NCI-H774 (cell line): ENCODE measurements at places on chromosomes 1 and 21.

DNA sequence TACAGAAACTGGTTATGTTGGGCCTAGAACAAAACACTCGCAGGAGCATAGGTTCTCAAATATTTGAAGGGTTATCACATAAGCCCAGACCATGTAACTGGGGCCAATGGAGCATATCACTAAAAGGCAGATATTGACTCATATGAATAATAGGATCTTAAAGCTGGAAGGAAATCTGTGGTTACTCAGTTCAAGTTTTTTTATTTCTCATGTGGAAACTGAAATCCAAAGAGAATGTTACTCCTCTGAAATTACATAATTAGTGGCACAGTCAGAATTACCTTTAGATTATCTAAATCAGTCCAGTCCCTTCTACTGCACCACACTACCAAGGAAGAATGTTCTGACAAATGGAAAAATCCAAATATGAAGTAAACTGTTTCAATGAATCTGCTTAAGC, 12.0 kb downstream of the SLAMF8 start:
- DNase-seq = no peak

GRCh38 chr1:166145499-166145898, 21.3 kb downstream of the FAM78B start:
- DNase-seq = no peak

DNA sequence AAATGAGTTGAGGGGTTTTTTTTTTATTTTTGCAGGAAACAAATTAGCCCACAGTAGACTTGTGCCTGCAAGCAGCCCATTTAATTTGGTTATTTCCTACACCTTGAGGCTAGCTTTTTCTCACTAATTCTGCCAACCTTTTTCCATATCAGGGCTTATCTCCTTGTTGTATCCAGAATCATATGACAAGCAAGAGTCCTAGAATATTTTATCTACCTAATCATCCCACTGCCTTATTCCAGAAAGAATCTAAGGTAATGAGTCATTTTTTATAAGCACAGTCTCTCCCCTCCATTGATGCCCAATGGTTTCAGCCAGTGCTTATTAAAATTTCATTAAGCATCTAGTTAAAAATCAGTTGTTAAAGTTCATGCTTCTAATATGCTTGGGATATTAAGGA, 324.1 kb downstream of the BARHL2 start:
- no peak for DNase-seq

DNA sequence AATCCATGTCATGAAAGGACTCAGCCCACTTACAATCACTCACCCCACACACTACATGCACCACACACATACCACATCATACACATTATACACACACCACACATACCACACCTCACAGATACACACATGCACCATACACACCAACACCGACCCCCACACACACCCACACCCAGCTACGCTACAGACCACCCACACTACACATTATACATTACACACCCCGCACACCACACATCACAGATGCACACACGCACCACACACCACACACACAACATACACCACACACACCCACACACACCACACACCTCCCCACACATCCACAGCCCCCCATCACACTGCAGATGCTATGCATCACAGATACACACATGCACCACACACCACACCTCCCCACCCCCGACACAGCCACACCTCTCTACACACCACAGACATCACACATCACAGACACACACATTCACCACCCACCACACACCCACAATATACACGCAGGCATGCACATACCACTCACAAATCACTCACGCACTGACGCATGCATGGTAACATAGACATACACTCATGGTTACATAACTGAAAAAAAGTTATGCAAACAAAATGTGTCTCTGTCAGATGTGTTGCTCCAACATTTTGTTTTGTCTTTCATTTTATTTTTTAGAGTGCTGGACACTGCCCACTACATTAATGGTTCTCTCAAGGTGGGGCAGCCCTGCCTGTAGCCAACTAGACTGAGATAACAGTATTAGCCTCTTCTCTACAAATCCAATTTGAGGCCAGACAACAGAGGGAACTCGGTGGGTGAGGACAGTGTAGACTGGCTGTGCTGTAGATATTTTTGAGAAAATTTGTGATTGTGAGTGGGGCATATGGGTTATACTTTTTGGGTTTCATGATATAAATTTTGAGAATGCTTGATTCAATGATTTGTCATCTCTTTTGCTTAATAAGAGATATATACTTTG, 15.2 kb upstream of the PGBD2 start:
- no peak for DNase-seq

GRCh38 chr1:224133741-224134299, 19.9 kb downstream of the FBXO28 start:
- no peak for DNase-seq

DNA sequence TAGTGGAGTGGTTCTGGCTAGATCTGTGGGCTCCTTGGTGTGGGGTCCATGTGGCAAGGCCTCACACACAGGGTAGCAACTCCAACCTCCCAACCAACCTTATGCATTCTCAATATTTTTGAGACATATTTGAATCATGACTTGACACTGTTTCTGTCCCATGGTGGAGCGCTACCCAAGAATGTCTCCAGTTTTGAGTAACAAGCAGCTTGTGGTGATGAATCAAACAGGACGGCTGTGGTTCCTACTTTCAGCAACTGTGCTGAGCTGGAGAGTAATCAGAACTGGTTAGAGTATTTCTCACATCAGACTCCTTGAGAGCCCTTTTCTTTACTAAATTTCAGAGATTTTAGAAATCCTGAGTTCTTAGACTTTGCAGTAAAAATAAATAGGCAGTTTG, 3.1 kb downstream of the LCE3D start:
- DNase-seq = no peak

- DNase-seq = no peak
These were observed 31.9 kb downstream of the ITSN1 start for GRCh38 chr21:33674226-33674625.

- DNase-seq = no peak
These were observed 3.1 kb downstream of the KCTD3 start for GRCh38 chr1:215569986-215570824.

DNA sequence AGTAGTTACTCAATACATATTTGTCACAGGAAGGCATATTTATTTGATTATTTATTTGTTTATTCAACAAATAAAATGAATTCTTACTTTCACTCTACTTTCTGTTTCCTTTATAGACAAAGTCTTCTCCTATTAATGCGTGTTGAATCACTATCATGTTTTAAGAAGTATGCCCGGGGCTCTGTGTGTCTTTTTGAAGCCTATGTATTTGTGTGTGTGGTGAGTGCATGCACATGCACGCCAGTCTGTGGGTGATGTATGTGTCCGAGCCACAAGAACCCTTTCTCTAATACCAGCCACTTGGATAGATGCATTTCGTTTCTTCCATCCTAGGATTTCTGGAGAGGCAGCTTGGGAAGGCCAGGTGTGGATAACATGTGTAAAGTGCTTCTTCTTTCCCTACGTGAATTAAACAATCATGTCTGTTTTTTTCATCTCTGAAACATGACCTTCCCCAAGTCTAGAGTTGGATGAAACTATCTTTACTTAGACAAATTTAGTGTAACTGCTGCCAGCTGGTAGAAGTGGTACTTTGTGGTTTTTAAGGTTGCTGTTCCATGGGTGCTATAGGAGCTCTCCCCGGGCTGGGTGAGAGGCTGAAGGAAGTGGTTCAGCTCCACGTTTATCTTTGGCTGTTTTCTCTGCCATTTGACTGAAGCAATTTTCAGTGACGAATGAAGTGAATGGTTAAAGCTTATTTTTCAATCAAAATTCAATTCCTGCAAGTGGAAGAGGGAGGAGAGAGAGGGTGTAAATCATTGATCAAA, 46.8 kb upstream of the PPM1J start:
- DNase-seq = no peak

DNA sequence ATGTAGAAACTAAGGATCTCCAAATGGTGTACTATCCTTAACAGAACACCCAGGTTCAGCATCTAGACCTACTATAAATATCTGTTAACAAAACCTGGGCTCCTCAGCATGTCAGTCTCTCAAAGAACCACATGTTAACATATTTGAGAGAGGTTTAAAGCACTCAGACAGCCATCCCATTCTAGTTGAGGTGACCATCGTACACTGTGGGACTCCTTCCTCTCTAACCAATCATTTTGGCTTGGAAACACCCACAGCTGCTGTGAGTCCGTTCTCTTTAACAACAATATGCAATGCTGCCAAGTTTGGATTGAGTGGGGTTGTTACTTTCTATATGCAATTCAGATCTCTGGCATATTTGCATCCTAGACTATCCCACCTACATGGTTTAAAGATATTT, 105.8 kb downstream of the MRPL39 start:
- no peak for DNase-seq

- DNase-seq = no peak
These were observed 7.7 kb upstream of the SDHB start for GRCh38 chr1:17061486-17061885.
